ENCODE measurements at places on chromosomes 12 and 14.
A peak's percentile ranks its signal among the peaks of the same experiment; 100 is the strongest.

- DNase-seq: no peak
Observed at GRCh38 chr14:22412926-22413411, 176.1 kb downstream of the DAD1 start.

GRCh38 chr14:100539003-100539660, 48.1 kb downstream of the BEGAIN start:
- no peak for DNase-seq

DNA sequence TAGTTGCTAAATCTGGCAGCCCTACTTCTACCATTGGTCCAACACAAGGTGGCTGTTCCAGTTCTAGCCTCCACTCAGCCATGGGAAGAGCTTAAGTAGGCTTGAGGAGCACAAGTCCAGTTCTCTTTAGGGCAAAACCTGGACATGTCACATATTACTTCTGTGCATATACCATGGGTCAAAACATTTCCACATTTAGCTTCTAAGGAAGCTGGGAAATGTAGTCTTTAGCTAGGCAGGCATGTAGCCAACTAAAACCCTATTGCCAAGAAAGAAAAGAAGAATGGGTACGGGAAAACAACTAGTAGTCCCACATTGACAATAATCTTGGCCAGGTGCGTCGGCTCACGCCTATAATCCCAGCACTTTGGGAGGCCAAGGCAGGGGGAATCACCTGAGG, 20.9 kb upstream of the EEA1 start:
- no peak for DNase-seq

DNA sequence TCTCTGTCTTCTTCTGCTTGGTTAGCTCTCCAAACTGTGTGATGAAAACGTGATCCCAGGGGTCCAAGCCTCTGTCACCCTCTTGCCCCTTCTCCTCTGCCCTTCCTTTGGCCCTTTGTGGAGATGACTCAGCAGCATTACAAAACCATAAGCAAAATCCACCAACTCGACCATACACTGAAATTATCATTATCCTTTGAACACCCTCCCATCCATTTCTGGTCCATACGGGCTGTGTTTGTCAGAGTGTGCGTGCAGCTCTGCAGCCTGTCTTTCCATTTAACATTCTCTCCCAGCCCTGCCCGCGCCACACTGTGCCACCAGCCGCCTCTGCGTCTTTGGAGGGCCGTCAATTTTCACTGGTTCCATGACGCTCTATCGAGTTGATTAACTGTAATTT, 69.2 kb downstream of the SLC25A47 start:
- DNase-seq: peak; percentile 35

DNA sequence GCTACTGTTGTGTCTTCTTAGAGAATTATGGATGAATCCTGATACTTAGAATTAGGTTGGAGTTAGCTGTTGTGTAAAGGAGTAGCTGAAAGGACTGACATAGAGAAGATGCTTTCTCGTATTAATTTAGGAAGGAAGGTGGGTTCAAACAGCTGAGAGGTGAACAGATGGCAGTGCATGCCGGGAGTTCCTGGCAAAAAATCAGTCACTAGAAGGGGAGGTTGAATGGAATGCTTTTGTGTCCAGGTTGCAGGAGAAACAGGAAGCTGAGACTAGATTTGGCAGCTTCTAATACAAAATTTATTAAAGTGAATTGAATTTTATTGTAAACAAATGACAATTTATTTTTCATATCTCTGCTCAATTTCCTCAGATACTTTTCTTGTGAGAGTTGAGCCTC, 70.8 kb downstream of the BTG1 start:
- DNase-seq: no peak
